ENCODE measurements at places on chromosomes 2 and 18.

GRCh38 chr2:121694398-121695170 lies 42.1 kb downstream of the NIFK start:
- no peak for DNase-seq

GRCh38 chr2:5693287-5694201 lies 1.4 kb downstream of the SOX11 start:
- no peak for DNase-seq

DNA sequence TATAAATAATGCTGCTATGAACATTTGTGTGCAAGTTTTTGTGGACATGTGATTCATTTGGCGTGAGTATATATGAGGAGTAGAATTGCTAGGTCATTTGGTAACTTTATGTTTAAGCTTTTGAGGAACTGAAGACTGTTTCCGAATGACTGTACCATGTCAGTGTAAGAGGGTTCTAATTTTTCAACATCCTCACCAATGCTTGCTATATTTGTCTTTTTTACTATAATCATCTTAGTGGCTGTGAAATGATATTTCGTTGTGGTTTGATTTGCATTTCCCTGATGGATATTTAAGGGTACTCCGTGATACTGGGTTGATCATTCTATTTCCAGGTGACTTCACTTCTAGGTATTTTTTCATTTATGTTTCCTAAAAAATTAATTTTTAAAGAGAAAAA lies 241.1 kb downstream of the BCL2 start:
- DNase-seq: no peak

GRCh38 chr2:50650403-50650810 lies 381.5 kb downstream of the NRXN1 start:
- DNase-seq: no peak

- no peak for DNase-seq
Measured at GRCh38 chr2:95049683-95049955, 24.1 kb downstream of the MAL start.

- no peak for DNase-seq
Measured at GRCh38 chr2:239955989-239956817, 68.9 kb downstream of the NDUFA10 start.

GRCh38 chr2:105912081-105912480 lies 167.4 kb downstream of the NCK2 start:
- no peak for DNase-seq

- no peak for DNase-seq
Measured at GRCh38 chr2:75389271-75389670, 171.5 kb downstream of the EVA1A start.

DNA sequence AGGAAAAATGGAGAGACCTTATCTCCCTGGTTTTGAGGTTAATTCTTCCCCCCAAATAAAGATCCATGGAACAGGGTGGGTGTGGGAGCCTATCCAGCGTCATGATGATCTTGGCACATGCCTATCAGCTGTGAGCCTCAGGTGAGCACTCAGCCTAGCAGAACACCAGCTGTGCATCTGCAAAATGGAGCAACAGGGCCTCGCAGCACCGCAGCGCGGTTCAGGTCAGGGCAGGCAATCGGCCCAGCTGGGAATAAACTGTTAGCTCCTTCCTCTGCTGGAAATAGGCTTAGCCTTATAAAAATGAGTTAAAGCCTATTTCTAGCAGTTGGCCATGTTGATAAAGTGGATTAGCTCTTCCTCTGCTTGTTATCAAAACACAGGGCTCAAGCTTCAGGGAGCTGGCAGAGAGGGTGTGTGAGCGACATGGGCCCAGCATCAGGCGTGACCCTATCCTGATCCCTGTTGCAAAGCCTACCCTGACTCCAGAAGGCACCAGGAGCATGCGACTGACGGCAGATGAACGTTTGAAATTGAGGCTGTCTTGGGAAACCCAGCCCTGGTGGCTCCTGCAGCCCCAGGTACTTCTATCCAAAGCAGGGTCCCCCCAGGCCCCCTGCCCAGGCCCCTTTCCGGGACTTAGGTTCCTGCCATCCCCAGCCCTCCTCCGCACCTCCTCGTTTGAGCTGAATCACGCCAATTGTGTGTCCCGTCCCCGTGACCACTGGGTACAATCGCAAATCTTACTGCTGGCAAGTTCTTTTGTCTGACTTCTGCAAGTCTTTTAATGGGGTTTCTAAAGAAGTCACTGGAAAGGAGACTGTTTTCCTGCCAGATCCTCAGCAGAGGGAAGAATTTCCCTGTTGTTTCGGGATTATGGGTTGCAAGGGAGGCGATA lies 35.4 kb downstream of the ARHGEF4 start:
- DNase-seq: no peak

DNA sequence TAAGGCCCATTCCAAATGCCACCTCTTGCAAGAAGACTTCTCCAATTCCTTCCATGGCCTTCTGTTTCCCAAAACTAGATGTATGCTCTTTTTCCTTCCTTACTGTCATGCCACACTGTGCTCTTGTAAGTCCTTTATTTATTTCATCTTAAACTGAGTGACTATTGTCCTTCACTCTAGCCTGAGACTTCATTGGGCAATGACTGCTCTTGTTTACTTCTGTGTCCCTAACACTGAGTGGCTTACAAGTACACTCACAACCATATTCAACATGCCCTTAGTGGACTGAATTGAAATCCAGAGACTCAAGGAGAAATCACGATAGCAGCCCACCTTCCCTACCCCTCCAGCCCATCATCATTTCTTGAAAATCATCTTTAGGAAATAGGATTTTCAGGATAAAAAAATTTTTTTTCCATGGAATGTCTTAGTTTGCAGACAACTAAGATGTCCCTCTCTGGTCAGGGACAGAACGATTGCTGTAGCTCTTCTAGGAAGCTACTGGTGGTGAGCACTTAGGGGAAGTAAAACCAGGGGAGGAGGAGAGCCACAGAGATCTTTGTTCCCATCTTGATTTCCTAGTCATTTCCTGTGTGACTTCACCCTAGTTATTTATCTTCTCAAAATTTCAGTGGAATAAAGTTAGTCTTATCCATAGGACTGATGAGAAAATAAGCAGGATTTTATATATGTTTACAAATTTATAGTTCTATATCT lies 80.7 kb downstream of the CYRIA start:
- DNase-seq: no peak

- DNase-seq: no peak
Measured at GRCh38 chr2:172877826-172878225, 142.2 kb downstream of the RAPGEF4 start.

DNA sequence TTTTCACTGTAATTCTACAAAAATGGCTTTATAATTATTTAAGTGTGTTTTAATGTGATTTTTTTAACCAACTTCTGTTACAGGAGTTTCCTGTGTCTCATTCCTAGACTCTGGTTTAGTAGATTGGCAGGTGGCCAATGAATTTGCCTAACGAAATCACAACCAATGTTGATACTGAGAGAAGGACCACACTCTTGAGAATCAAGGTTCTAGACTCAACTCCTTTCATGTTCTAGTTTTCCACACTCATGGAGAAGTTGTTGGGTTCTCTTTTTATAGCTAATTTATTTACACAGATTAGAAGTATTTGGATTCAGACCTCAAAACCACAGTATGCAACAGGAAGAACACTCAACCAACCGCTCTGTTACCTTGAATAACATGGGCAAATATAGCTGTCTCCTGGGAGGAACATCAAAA lies 22.6 kb upstream of the USP34 start:
- DNase-seq: no peak

GRCh38 chr2:100178085-100178788 lies 35.8 kb upstream of the AFF3 start:
- DNase-seq: no peak

DNA sequence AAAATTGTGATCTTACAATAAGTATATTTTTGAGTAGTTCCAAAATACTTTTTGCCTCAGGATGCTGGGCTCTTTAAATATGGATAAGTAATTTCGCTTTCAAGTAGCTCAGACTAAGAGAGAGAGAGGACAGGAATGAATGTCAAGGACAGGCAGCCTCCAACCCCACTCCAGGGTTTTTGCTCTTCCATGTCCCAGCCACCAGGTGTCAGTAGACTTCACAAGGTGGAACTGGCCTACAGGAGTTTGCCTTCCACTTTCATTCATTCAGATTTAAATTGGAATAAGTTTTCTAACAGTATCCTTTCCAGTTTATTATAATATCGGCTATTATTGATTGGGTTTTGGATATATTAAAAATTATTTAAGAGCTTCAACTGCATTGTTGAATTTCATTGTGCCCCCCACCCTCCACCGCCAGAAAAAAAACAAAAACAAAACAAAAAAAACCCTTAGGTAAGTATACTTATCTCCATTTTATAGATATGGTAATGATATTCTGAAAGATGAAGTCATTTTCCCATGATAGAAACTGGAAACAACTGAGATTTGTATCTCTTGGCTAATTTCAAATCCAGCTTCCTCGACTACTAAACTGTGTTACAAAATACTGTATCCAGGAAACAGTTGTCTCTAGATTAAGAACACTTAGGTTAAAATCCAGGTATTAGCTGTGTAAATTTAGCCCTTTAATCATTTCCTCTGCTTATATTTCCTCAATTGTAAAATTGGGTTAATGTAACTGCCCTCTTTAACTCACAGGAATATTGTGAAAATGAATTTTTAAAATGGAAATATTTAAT lies 793.1 kb downstream of the ERBB4 start:
- DNase-seq: no peak
